ENCODE measurements at places on chromosomes 4 and X. TPM values are rescaled to one million over a fixed set of nuclear protein-coding genes. Genes with fewer than 3 reads are reported as not detected.

The KLHL13 gene
- 1.1 TPM for total RNA-seq

The HSD17B13 gene
- not detected for total RNA-seq

The BEND2 gene
- not detected for total RNA-seq

The RPGR gene
- 31.3 TPM for total RNA-seq

The P2RY8 gene
- 3.0 TPM for total RNA-seq

The PROM1 gene
- total RNA-seq: 236 TPM

The DUSP21 gene
- not detected for total RNA-seq

The CABS1 gene
- total RNA-seq: not detected

The EDA2R gene
- 2.0 TPM for total RNA-seq

The SPANXN3 gene
- not detected for total RNA-seq

The C1QTNF7 gene
- total RNA-seq: not detected

The MAP9 gene
- total RNA-seq: 31.0 TPM

The OPHN1 gene
- 7.1 TPM for total RNA-seq

The MAGEA2 gene
- not detected for total RNA-seq

The TCEAL6 gene
- not detected for total RNA-seq

The HTN3 gene
- total RNA-seq: not detected

The SLC7A11 gene
- total RNA-seq: 0.82 TPM

The INTS6L gene
- 195 TPM for total RNA-seq

The IL2 gene
- not detected for total RNA-seq

The ZNF718 gene
- 9.4 TPM for total RNA-seq

The MGAT4D gene
- not detected for total RNA-seq

The INTS12 gene
- total RNA-seq: 21.7 TPM

The APLN gene
- not detected for total RNA-seq

The DHRSX gene
- total RNA-seq: 38.2 TPM

The SPP1 gene
- total RNA-seq: 5.6 TPM

The MAGIX gene
- 14.6 TPM for total RNA-seq

The ATP7A gene
- total RNA-seq: 6.0 TPM

Data from transverse colon (tissue), 4 donors.